GM10248 (cell line): ENCODE measurements at places on chromosomes 11 and 22.

DNA sequence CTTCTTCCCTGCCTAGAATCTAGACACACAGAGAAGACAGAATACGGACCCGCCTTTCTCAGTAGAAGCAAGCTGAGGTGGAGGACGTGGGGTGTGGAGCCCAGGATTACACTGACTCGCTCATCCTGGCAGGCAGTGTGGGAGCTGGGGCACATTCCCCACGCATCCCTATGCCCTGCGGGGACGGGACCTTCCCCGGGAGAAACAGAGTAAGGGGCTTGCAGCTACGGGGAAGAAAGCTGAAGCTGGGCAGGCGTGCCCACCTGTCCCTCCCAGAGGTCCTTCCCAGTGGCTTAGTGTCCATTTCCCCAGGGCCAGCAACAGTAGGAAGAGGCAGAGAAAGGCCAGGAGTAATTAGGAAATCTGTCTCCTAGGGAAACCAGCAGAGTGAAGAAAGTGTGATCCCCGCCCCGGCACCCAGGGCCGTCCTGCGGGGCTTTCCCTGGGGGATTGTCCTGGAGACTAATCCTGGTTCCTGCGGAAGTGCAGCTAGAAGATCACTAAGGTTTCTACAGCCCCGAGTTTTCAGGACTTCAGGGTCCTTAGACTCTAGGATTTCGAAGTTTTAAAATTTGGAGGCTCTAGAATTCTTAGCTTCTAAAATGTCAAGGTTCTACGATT, 7.8 kb downstream of the DNAJB13 start:
- no peak for DNase-seq

GRCh38 chr11:131675121-131675888, 304.9 kb downstream of the NTM start:
- no peak for DNase-seq

DNA sequence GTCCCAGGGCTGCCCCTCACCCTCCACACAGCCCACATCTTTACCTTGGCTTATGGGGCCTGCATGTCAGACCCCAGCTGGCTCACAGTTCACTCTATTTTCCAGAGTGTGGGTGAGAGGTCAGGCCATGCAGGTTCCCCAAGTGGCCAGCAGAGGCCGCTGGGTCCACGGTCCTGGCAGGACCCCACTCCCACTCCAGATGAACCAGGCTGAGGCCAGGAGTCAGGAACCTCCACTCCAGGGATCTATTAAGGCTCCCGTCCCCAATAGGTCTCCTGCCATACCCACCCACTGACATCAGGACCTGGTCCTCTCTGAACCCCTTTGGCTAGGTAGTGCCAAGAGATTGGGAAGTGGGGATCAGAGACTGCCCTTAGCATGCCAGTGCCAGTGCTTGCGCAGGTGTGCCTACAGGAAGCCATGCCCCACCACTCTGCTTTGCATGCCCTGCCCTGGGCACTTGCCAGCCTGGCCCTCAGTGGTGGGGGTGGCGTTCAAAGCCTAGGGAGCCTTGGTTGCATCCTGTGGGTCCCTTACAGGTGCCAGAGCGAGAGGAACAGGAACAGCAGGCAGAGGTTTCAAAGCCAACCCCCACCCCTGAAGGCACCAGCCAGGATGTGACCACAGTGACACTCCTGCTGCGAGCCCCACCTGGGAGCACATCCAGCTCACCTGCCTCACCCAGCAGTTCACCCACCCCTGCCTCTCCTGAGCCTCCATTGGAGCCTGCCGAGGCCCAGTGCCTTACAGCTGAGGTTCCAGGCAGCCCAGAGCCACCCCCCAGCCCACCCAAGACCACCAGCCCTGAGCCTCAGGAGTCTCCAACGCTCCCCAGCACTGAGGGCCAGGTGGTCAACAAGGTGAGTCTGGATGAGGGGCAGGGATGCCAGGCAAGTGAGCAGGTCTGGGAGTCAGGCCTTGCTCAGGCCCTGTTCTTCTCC, 8.3 kb downstream of the SMTN start:
- DNase-seq: peak; percentile 80

GRCh38 chr11:64607381-64607985, 16.5 kb downstream of the SLC22A12 start:
- no peak for DNase-seq

- DNase-seq: no peak
Measured at GRCh38 chr22:46336119-46337078, 885 bp downstream of the TRMU start.

DNA sequence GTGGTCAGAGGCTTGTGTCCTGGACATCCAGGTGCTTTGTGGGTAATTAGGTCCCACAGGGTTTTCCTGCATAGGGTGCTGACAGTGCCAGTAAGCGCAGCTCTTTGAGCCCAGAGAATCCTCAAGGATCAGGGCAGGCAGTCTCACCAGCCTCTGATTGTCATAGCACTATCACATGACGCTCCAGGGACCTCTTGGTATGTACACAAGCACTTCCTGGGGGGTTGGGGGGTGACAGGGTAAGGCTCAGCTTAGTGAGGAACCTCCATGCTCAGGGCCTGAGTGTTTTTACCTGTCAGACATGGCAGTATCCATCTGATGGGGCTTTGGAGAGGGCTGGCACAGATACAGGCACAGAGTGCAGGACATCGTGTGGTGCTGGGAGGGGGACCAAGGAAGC, 27.9 kb upstream of the SUSD2 start:
- DNase-seq: no peak

GRCh38 chr11:115920841-115921480, 416.7 kb upstream of the CADM1 start:
- DNase-seq: no peak

DNA sequence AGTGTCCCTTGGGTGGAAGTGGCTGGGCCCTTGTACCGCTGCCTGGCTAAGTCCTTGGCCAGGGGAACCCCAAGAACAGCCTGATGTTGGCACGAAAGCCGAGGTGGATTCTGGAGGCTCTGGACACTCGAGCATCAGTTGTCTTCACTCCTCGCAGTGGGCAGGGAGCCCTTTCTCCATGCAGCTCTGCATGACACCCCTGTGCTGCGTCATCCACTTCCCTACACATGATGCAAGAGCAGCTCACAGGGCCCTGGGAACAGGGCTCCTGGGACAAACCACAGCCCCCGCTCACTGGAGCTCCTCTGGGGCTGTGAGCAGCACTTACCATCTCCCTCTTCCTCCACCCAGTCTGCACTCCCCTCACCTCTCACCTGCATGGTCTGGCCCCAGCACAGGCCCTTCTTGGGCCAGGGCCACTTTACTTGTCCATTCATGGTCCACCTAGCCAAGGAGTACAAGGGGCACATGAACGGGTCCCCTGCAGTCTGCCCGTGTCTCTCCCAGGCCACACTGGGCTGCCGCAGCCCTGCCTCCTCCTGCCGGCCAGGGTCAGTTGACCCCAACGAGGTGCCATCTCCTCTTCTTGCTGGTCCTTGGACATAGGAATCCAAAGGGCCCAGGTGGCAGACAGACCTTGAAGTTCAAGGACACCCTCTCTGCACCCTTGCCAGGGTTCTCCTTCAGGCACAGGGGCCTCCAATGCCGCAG, 66.5 kb downstream of the IGF2 start:
- DNase-seq: peak; percentile 13

GRCh38 chr22:39745789-39746188, 147.8 kb downstream of the ENTHD1 start:
- no peak for DNase-seq

- no peak for DNase-seq
Measured at GRCh38 chr11:70296681-70297080, 26.2 kb downstream of the PPFIA1 start.

GRCh38 chr11:35090125-35090524, 48.8 kb upstream of the CD44 start:
- DNase-seq: no peak

- DNase-seq: no peak
Measured at GRCh38 chr22:48182846-48183805, 1420.7 kb downstream of the TBC1D22A start.

- DNase-seq: no peak
Measured at GRCh38 chr11:57584341-57584740, 13.1 kb upstream of the SERPING1 start.

DNA sequence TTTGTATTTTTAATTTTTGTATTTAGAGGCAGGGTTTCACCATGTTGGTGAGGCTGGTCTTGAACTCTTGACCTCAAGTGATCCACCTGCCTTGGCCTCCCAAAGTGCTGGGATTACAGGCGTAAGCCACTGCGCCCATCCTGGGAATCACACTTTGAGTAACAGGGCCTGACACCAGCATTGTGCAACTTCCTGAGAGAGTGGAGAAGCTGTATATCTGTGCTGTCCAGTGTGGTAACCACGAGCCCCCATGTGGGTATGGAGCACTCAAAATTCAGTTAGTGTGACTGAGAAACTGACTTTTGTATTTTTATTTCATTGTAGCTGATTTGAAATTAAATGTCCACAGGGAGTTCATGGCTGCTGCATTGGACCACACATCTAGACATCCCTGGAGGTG, 36.2 kb downstream of the MPPED1 start:
- DNase-seq: no peak

- DNase-seq: no peak
Measured at GRCh38 chr11:64044730-64045393, 9.1 kb downstream of the FLRT1 start.

DNA sequence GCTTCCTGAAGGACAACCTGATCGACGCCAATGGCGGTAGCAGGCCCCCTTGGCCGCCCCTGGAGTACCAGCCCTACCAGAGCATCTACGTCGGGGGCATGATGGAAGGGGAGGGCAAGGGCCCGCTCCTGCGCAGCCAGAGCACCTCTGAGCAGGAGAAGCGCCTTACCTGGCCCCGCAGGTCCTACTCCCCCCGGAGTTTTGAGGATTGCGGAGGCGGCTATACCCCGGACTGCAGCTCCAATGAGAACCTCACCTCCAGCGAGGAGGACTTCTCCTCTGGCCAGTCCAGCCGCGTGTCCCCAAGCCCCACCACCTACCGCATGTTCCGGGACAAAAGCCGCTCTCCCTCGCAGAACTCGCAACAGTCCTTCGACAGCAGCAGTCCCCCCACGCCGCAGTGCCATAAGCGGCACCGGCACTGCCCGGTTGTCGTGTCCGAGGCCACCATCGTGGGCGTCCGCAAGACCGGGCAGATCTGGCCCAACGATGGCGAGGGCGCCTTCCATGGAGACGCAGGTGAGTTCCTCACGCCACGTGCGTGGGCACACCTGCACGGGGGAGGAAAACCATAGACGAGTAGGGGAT, 1.5 kb downstream of the BCR start:
- DNase-seq: no peak

- no peak for DNase-seq
Measured at GRCh38 chr11:95968585-95968984, 44.7 kb upstream of the MTMR2 start.

DNA sequence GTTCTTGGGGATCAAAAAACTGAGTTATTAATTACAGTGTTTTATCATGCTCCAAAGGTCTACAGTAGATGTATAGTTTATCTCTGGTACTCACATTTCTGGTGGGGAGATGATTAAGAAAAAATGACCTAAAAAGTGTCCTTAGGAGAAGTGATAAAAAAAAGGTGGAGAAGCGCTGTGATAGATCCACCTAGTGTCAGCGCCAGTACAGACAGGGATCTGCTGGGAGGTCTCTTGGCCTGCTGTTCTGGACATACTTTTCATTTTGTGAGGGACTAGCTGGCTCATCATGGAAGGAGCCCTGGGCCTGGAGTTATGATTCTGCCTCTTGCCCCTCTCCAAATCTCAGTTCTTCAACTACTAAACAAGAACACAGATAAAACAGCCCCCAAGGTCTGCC, 2.9 kb downstream of the ELF5 start:
- DNase-seq: no peak

GRCh38 chr22:47927648-47928210, 1165.3 kb downstream of the TBC1D22A start:
- DNase-seq: no peak

- no peak for DNase-seq
Measured at GRCh38 chr11:72599325-72600117, 74.7 kb downstream of the PDE2A start.

DNA sequence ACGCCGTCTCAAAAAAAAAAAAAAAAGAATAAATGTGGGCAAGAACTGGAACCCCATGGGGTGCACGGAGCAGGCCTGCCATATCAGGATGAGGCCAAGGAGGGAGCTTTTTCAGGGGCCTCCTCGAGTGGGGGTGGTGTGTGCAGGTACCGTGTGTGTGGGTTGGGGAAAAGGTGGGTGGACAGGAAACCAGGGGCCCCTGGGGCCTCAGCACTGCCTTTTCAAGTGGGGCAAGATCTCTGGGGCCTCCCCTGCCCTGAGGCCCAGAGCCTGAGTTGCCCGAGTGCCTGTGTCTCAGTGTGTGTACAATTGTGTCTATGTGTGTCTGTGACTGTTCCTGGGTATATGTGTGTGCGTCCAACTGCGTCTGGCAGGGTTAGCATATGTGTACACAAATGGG, 23.8 kb downstream of the TEF start:
- peak; percentile 54 for DNase-seq

DNA sequence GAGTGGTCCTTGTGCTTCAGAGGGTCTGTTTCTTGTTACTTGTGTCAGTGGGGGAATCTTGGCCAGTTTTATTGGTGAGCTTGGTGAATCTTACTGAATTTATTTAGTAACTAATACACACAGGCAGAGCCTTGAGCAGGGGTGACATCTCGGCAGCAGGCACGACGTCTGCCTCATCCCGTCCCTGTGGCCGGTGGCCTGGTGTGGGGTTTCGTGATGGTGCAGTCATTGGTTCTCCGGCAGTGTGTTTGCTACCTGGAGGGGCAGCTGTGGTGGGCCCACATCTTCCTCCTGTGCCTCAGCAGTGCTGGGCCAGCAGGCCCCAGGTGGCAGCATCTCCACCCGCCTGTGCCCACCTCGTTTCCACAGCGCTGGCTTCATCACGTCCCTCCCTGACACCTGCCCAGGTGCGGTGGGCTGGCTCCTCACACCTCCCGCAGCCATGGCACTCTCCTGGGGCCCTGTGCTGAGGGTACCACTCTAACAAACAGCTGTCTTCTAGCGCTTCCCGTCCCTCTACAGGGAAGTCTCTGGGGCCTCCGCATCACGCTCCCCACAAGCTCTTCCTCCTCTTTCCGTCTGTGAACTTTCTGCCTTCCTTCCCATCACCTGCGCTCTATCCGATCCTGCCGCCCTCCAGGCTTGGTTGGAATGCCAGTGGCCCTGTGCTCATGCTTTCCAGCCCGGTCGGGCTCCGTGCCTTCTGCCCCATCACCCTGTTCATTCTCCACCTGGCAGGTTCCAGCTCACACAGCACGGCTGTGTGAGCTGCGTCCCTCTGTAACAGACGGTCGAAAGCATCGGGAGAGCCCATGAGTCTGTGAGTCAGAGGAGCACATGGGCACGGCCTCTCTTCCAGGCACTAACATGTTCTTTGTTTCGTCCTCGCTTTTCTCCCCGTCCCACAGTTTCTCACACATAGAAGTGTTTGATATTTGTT, 203.4 kb downstream of the TBC1D22A start:
- DNase-seq: no peak

- DNase-seq: no peak
Measured at GRCh38 chr22:35069541-35069940, 3.6 kb downstream of the ISX start.

- no peak for DNase-seq
Measured at GRCh38 chr11:34208266-34209135, 103.1 kb downstream of the NAT10 start.

DNA sequence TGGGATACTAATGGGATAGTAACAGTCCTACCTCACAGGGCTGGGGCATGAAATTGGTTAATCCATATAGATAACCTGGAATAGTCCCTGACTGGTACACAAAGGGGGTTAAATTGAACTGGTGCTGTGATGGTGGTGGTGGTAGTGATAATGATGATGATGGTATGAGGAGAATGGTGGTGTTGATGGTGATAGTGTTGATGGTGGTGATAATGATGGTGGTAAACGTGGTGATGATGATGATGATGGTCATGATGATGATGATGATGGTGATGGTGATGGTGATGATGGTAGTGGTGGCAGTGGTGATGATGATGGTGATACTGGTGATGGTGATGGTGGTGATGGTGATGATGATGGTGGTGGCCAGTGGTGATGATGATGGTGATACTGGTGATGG, 38.7 kb downstream of the SMIM38 start:
- no peak for DNase-seq

GRCh38 chr11:117723277-117724024, 73.6 kb downstream of the DSCAML1 start:
- DNase-seq: no peak
